ENCODE measurements at places on chromosomes 12 and 14. TPM values are rescaled to one million over a fixed set of nuclear protein-coding genes. Genes with fewer than 3 reads are reported as not detected.

Gene TC2N
- total RNA-seq, result 14.4 TPM

Gene ATF1
- 22.6 TPM for total RNA-seq

- H3K36me3 ChIP-seq, result no peaks in the 10 kb centered on the region
- no peaks in the 10 kb centered on the region for H3K27me3 ChIP-seq
These were observed 377.5 kb downstream of the DIO2 start for GRCh38 chr14:79833781-79834180.

- peak overlapping the region; percentile 55 for H3K27ac ChIP-seq
- H3K4me3 ChIP-seq, result peak overlapping the region; percentile 0
- no peak for DNase-seq
- H3K36me3 ChIP-seq, result no peaks in the 10 kb centered on the region
- no peaks in the 10 kb centered on the region for H3K27me3 ChIP-seq
These were observed 21.4 kb upstream of the NCOR2 start for GRCh38 chr12:124588751-124589267.

DNA sequence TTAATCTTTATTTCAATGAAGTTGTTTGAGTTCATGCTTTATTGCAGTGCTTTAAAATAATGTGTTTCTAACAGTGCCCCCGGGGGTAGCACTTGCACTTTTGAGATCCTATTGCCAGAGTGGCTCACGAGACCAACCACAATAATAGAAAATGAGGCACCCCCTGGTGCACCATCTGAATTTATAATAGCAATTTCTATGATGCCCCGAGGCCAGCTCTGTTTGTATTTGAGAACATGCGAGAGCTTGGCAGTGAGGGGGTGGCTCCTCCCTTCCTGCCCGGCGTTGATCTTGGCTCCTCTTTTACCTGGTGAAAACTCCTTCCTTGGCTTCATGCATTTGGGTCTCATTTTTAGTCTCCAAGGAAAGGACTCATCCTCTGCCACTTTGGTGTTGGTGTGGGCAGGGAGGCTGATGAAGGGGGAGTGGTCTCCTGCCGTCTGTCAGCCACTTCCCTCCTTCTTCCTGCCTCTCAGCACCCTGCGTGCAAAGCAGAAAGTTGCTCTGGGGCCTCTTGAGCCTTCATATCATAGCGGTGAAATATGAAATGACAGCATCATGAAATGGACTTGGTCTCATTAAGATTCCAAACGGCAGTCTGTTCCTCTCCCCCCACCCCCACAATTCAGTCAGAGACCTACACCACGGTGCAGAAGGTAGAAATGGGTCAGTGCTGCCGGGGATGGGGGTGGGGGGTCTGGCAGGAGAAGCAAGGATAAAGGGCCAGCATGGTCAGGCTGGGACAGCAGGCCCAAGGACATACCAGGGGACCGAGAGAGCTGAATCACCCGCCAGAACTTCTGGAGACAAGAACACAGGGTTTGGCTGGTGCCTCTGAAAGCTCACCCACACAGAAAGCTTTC is 17.7 kb upstream of the NRXN3 start:
- H3K27me3 ChIP-seq, result peaks cover 7% of the 10 kb centered on the region
- H3K27ac ChIP-seq, result no peak overlapping the region
- DNase-seq, result no peak
- no peak overlapping the region for H3K4me3 ChIP-seq
- no peaks in the 10 kb centered on the region for H3K36me3 ChIP-seq
- H3K4me1 ChIP-seq, result no peaks in the 10 kb centered on the region

DNA sequence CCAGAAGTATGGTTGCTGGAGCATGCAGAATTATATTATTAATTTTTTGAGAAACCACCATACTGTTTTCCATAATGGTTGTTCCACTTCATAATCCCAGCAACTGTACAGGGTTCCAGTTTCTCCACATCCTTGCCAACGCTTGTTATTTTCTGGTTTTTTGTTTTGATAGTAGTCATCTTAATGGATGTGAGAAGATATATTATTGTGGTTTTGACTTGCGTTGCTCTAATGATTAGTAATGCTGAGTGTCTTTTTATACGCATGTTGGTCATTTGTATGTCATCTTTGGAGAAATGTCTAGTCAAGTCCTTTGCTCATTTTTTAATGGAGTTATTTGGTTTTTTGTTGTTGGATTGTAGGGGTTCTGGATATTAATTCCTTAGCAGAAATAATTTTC is 58.1 kb downstream of the DAAM1 start:
- H3K4me3 ChIP-seq, result no peak overlapping the region
- no peaks in the 10 kb centered on the region for H3K27me3 ChIP-seq
- no peak for DNase-seq
- H3K4me1 ChIP-seq, result peaks cover 30% of the 10 kb centered on the region
- no peak overlapping the region for H3K27ac ChIP-seq
- H3K36me3 ChIP-seq, result peaks cover 1% of the 10 kb centered on the region

- no peaks in the 10 kb centered on the region for H3K4me1 ChIP-seq
- H3K36me3 ChIP-seq, result no peaks in the 10 kb centered on the region
- no peak overlapping the region for H3K4me3 ChIP-seq
- no peak for DNase-seq
- H3K27ac ChIP-seq, result no peak overlapping the region
These were observed 93.4 kb downstream of the ADGRD1 start for GRCh38 chr12:131046813-131047788.

GRCh38 chr14:45332360-45332988 is 79.5 kb upstream of the MIS18BP1 start:
- no peak overlapping the region for H3K27ac ChIP-seq
- no peak overlapping the region for H3K4me3 ChIP-seq
- H3K4me1 ChIP-seq, result no peaks in the 10 kb centered on the region
- H3K36me3 ChIP-seq, result peaks cover 1% of the 10 kb centered on the region
- no peaks in the 10 kb centered on the region for H3K27me3 ChIP-seq
